Calu3 (cell line): ENCODE measurements at places on chromosomes 6 and 20. TPM values are rescaled to one million over a fixed set of nuclear protein-coding genes. Genes with fewer than 3 reads are reported as not detected.

The DACT2 gene
- total RNA-seq, result not detected in 2 replicates

- DNase-seq, result no peak
Observed at GRCh38 chr6:156344491-156344890, 432.7 kb upstream of the ARID1B start.

DNA sequence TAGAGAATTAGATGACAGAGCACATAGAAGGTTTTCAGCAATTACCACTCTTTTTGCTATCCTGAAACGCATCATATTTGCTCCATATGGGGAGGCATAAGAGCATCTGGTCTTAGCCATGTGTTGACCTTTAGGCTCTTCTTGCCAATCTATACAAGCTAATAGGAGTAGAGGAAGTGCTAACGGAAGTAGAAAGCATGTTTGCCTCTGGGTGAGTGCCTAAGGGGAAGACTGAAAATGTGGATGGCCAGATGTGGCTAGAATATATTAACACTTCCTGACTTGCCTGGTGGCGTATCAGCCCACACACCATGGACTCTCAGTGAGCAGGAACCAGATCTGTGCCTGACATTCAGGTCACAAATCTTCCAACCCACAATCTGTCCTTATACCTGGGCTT lies 136.3 kb downstream of the LRRC1 start:
- DNase-seq, result no peak

The PRDM13 gene
- 0.71 and 1.3 TPM in 2 replicates for total RNA-seq

GRCh38 chr20:19644085-19644484 lies 114.0 kb upstream of the RIN2 start:
- no peak for DNase-seq

- DNase-seq, result no peak
Observed at GRCh38 chr6:127938701-127939100, 37.8 kb upstream of the THEMIS start.

GRCh38 chr6:149903938-149904611 lies 6.2 kb upstream of the RAET1E start:
- DNase-seq, result no peak

The SOX18 gene
- not detected in 2 replicates for total RNA-seq

The PAK5 gene
- 0.07 TPM in 1 of 2 replicates, not detected in the other for total RNA-seq

DNA sequence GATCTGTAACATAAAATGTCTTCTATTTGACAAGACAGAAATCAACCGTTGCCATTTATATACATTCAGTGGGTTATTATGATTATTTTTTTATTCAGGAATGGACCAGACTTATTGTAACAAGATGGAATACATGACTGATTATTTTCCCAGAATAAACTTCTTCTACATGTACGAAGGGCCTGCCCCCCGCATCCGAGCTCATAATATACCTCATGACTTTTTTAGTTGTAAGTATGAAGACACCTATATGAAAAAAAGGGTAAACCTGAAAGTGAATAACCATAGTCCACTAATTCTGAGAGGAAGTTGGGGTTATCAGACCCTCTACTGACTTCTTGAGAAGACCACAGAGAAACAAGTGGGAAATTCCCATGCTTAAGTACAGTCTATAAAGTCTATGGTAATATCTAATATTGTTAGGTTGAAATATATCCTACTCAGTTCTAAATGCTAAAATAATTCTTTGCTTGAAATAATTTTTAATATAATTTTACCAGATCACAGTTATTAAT lies 15.9 kb downstream of the OR2A4 start:
- DNase-seq, result no peak

The FNDC11 gene
- 0.24 TPM in 1 of 2 replicates, not detected in the other for total RNA-seq

GRCh38 chr6:152379423-152379822 lies 257.7 kb downstream of the SYNE1 start:
- no peak for DNase-seq

The FRMD1 gene
- not detected in 2 replicates for total RNA-seq

DNA sequence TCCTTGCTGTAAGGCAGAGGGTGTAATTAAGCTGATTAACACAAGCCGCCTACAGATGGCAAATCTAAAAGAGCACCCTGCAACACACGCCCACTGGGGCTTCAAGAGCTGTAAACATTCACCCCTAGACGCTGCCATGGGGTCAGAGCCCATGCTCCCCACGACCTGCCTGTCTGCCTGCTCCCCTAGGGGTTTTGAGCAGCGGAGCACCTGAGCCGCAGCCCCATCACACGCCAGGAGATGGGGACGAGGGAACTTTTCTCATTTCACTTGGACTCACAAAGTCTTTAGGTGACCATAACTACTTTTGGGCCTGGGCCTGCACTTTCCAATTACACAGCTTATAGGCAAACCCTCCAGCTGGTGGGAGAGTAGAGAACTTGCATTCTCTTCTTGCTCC lies 99.0 kb upstream of the SOX4 start:
- no peak for DNase-seq

GRCh38 chr20:41175727-41176330 lies 38.5 kb downstream of the PLCG1 start:
- no peak for DNase-seq

DNA sequence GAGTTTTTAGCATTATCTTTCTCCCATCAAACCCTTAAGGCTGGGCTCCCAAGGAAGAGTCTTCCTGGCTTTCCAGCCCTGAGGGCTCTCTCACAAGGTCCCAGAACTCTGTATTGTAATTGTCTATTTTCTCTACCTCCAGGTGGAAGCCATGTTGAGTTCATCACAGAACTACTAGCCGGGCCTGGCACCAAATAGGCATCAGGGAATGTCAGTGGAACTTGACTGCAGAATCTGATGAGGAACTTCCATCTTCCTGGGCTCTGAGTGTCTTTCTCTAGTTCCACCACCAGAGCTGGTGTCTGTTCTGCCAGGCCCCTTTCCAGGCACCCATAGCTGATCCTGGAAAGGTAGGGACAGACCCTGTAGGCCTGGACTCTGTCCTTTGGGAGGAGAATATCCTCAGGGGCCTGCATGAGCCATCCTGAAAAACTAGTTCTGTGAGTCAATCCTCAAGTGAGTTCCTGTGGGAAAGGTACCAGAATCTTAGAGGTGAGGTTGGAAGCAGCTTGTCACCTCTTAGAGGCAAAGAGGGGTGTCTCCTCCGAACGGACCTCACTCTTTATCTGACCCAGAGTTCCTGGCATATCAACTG lies 11.1 kb upstream of the TOP1 start:
- DNase-seq, result peak; percentile 47

The FKBP1C gene
- 0.35 and 0.86 TPM in 2 replicates for total RNA-seq

DNA sequence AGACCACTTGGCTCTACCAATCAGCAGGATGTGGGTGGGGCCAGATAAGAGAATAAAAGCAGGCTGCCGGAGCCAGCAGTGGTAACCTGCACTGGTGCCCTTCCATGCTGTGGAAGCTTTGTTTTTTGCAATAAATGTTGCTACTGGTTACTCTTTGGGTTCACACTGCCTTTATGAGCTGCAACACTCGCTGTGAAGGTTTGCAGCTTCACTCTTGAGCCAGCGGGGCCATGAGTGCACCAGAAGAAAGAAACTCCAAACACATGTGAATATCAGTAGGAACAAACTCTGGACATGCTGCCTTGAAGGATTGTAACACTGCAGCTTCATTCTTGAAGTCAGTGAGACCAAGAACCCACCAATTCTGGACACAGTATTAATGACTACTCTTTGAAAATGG lies 89.9 kb upstream of the MBOAT1 start:
- no peak for DNase-seq

DNA sequence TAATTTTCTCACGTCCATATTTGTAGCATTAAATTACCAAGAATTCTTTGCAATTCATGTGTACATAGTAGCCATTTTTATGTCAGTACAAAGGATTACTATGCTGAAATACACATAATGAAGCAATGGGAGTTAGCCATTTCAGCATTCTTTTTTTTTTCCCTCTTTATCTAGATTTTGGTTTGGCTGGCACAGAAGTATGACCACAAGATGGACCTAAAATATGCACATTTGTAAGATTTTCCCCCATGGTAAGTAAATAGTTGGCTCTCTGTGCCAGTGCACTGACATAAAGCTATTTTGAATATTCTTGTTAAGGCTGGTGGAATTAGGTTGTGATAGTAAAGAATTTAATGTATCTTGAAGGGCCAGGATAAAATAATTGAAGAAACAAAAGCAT lies 486.1 kb upstream of the BTBD3 start:
- no peak for DNase-seq

- peak; percentile 68 for DNase-seq
Observed at GRCh38 chr20:44247586-44248409, 690 bp downstream of the GDAP1L1 start.

- no peak for DNase-seq
Observed at GRCh38 chr20:19995220-19995863, 21.8 kb upstream of the NAA20 start.

The RBM24 gene
- total RNA-seq, result 0.47 and 1.1 TPM in 2 replicates

DNA sequence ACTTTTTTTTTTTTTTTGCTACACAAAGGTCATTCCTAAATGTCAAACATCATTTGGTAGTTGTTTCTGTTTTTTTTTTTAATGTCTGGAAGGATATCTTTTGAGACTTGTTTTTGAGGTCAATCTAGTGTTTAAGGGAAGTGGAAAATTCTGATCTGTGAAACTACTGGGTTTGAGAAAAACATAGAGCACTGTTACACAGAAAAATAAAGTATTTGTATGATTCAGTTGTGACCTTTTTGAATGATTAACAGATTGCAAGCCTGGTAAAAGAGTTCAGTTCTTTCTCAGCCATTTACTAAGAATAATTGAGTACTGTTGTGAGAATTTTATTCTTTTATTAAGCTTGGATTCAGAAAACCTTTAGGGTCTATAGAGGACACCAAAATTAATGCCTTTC lies 276.7 kb downstream of the ADGRB3 start:
- DNase-seq, result no peak

GRCh38 chr6:106087548-106088325 lies 1.6 kb downstream of the PRDM1 start:
- DNase-seq, result no peak

- no peak for DNase-seq
Observed at GRCh38 chr20:58407966-58408557, 19.0 kb downstream of the VAPB start.

DNA sequence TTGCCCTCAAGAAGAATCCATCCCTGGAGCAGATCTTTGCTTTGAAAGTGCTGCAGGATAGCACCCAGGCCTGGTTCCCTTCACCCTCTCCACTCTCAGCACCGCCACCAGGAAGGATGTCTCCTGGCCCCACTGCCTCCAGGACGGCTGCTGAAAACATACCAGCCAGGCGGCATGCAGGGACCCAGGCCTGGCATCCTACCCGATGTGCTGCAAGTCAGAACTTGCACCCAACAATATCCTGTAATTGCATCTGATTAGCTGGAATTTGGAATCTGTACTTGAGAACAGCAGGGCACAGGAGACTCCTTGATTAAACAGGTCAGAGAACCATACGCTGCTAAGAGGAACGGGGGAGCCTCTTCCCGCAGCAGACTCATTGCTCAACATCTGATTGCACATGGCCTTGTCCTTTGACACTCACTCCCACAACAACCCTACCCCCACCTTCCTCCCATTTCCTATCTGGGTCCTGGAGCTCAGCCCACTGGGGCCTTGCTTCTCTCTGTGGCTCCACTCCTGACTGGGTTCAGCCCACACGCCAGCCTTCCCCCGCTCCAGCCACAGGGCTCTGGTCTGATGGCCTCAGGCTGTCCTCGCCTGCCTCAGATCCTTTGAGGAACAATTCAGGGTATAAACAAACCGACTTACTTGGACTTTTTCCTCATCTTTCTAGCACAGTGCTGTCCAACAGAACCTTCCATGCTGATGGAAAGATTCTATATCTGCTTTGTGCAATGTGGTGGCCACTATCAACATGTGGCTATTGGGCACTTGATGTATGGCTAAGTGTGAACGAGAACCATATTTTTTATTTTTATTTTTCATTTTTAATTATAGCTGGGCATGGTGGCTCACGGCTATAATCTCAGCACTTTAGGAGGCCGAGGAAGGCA lies 78.0 kb downstream of the FGD2 start:
- DNase-seq, result no peak

DNA sequence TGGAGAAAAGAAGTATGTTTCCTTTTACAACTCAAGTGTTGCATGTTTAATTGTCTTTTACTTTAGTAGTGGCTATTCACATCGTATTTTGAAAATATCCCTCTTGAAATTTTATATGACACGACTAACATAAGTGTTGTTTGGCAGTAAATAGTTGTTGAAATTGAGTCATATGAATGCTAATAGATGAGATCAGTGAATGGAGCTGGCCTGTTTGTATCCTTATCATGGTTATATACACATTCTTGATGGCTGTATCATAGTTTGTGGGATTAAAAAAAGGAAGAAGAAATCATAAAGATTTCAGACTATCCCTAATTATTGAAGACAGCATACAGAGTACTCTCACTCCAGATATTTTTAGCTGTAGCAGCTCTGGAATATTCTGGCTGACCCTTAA lies 8.2 kb upstream of the RAE1 start:
- DNase-seq, result no peak

- DNase-seq, result no peak
Observed at GRCh38 chr6:63553208-63553607, 19.1 kb upstream of the LOC128125822 start.

DNA sequence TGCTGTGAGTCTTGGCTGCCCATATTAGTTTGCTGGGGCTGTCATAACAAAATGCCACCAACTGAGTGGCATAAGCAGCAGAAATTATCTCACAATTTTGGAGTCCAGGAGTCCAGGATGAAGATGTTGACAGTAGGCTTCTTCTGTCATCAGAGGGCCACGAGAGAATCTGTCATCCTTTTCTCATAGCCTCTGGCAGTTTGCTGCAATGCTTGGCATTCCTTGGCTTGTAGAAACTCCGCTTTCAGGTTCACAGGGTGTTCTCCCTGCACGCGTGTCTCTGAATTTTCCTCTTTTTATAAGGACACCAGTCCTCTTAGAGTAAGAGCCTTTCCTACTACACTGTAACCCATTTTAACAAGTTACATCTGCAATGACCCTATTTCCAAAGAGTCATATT lies 838.4 kb downstream of the TFAP2A start:
- DNase-seq, result no peak

The TRAPPC3L gene
- not detected in 2 replicates for total RNA-seq

- no peak for DNase-seq
Observed at GRCh38 chr6:33912195-33912594, 108.4 kb upstream of the MLN start.

GRCh38 chr6:69581581-69581980 lies 215.2 kb downstream of the LMBRD1 start:
- no peak for DNase-seq
